ENCODE measurements at places on chromosomes 1 and 21. TPM values are rescaled to one million over a fixed set of nuclear protein-coding genes. Genes with fewer than 3 reads are reported as not detected.

The SYT14 gene
- not detected for total RNA-seq

DNA sequence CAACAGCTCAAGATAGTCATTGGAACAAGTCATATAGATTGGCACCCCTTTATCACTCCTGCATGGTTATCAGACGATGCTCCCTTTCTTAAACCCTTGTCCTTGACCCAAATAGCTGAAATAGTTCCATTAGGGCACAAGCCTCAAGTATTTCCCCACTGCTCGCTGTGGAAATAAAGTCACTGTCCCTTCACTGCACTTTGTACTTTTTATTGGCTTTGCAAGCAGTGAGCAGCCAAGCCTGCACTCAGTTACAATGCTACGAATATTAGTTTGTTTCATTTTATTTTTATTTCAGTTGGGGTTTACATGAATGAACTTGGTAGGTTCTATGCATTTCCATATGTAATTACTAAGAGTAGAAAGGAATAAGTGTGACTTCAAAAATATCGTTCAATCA, 1176.4 kb downstream of the BRINP3 start:
- H3K36me3 ChIP-seq = no peaks in the 10 kb centered on the region
- DNase-seq = no peak
- H3K27ac ChIP-seq = no peak overlapping the region
- H3K4me1 ChIP-seq = no peaks in the 10 kb centered on the region
- no peaks in the 10 kb centered on the region for H3K27me3 ChIP-seq

GRCh38 chr1:203325418-203326091, 20.2 kb downstream of the BTG2 start:
- H3K36me3 ChIP-seq = no peaks in the 10 kb centered on the region
- H3K4me1 ChIP-seq = peaks cover 8% of the 10 kb centered on the region
- H3K27ac ChIP-seq = no peak overlapping the region
- no peak overlapping the region for H3K4me3 ChIP-seq
- DNase-seq = no peak
- H3K27me3 ChIP-seq = peaks cover 12% of the 10 kb centered on the region

The PIAS3 gene
- total RNA-seq = 68.1 TPM

- peaks cover 17% of the 10 kb centered on the region for H3K27me3 ChIP-seq
- H3K27ac ChIP-seq = no peak overlapping the region
- no peaks in the 10 kb centered on the region for H3K36me3 ChIP-seq
- H3K4me3 ChIP-seq = no peak overlapping the region
- DNase-seq = no peak
- H3K4me1 ChIP-seq = peaks cover 5% of the 10 kb centered on the region
Measured at GRCh38 chr1:62281922-62282555, 37.2 kb downstream of the KANK4 start.

GRCh38 chr21:46115441-46116188, 17.7 kb downstream of the COL6A2 start:
- H3K4me1 ChIP-seq = no peaks in the 10 kb centered on the region
- H3K36me3 ChIP-seq = no peaks in the 10 kb centered on the region
- H3K4me3 ChIP-seq = no peak overlapping the region
- H3K27ac ChIP-seq = no peak overlapping the region
- H3K27me3 ChIP-seq = no peaks in the 10 kb centered on the region

The FAM3B gene
- total RNA-seq = not detected

The NHLH2 gene
- total RNA-seq = not detected

DNA sequence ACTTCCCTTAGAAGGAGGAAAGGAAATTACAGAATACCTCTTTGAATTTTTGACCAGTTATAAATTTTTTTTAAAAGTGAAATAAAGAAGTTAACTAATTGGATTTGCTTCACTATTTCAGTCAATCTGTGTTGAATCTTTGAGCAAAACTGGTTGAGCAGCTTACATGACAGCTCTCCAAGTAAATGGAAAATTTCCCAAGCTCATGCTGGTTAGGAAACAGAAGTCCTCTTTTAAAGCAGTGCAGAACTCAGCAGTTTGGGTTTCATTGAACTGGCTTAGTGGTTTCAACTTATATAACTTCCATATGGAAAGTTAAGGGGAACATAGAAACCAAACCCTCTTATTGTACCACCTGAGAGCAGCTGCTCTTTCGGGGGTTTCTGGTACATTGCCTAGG, 250.5 kb downstream of the PDE4B start:
- H3K27ac ChIP-seq = no peak overlapping the region
- no peaks in the 10 kb centered on the region for H3K4me1 ChIP-seq
- DNase-seq = no peak
- no peak overlapping the region for H3K4me3 ChIP-seq

DNA sequence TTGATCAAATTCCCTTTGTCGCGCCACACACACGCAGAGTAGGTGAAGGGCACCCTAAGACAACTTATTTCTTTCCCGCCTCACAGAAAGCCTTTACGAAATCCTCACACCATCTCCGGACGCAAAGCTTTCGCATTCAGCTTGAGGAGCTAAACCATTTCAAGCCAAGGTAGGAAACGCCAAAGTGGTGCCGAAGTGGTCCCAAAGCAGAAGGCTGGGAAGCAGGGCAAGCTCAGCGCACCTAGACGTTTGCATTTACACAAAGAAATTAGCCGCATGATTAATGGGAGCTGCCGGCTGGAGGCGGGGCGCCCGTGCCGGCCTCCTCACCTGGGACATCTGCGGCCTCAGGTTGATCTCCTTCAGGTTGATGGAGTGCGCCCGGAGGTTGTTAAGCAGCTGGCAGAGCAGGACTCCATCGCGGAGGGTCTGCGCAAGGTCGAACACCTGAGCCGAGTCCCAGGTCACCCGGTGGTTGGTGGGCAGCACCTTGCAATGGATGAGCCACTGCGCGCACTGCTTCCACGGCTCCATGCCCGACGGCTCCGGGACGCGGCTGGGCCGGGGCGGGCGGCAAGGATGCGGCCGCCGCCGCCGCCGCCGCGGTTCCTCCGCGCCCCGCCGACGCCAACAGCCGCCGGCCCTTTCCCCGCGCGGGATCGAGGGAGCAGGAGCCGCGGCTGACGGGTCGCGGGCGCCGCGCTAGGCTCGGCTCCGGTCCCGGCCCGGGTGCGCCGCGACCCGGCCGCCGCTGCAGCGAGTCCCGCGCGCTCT, 457 bp downstream of the VAV3 start:
- H3K4me3 ChIP-seq = peak overlapping the region; percentile 24
- no peak for DNase-seq
- no peak overlapping the region for H3K27ac ChIP-seq
- H3K4me1 ChIP-seq = peaks cover 2% of the 10 kb centered on the region

DNA sequence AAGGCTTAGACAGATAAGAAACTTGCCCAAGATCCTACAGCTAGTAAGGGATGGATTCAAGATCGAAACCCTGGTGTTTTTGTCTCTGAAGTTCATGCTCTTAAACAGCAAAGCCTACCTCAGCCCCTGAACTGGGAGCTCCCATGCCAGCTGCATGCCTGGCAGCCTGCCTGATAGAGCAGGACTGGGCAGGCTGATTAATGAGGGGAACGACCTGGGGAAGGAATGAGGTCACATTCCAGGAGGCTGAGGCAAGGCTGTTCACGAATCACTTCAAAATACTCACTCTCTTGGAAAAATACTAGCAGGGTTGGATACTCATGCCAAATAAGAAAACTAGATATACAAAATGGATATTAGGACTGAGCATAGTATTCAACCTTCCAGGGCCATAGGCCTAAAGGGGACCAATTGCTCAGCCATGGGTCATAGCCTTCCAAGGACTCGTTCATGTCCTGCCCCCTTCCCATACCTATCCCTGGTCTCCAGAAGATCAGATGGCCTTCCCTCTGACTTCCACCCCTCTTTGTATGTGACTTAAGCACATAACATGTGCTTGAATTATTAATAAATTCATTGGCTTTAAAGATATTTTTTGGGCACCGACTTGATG, 15.6 kb upstream of the TACSTD2 start:
- peaks cover under 1% of the 10 kb centered on the region for H3K27me3 ChIP-seq
- no peaks in the 10 kb centered on the region for H3K4me1 ChIP-seq
- no peaks in the 10 kb centered on the region for H3K36me3 ChIP-seq
- no peak for DNase-seq

DNA sequence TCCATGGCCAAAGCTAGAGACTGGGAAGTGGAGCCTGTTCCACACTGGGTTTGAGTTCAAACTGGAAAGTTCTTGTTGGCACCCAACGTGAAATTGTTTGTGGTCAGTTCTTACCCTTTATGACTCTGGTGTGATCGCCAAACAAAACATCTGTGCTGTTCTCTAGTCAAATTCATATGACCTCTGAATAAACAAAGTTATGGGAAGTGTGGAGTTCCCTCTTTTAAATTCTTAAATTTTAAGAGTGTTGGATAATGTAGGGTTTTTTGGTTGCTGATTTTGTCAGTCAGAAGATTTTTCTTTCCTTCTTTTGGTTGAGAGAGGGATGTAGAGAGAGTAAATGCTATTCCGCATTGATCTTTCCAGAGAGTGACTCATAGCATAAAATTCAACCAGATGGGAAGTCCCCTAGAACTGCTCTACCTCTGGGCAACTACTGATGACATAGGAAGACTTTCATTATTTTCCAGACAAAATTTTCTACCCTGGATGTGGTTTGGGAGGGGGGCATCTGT, 36.4 kb downstream of the CHML start:
- H3K27ac ChIP-seq = peak overlapping the region; percentile 95
- no peak for DNase-seq
- no peak overlapping the region for H3K4me3 ChIP-seq
- H3K4me1 ChIP-seq = peaks cover 40% of the 10 kb centered on the region
- no peaks in the 10 kb centered on the region for H3K27me3 ChIP-seq
- H3K36me3 ChIP-seq = no peaks in the 10 kb centered on the region

The S100A8 gene
- total RNA-seq = not detected

GRCh38 chr21:33892853-33893252, 22.8 kb downstream of the ATP5PO start:
- H3K4me3 ChIP-seq = no peak overlapping the region
- no peaks in the 10 kb centered on the region for H3K27me3 ChIP-seq
- no peak for DNase-seq
- no peaks in the 10 kb centered on the region for H3K36me3 ChIP-seq

GRCh38 chr1:15957221-15958095, 18.4 kb downstream of the ZBTB17 start:
- no peak overlapping the region for H3K27ac ChIP-seq
- no peak overlapping the region for H3K4me3 ChIP-seq
- peaks cover 16% of the 10 kb centered on the region for H3K4me1 ChIP-seq
- H3K36me3 ChIP-seq = no peaks in the 10 kb centered on the region
- no peak for DNase-seq
- H3K27me3 ChIP-seq = no peaks in the 10 kb centered on the region

DNA sequence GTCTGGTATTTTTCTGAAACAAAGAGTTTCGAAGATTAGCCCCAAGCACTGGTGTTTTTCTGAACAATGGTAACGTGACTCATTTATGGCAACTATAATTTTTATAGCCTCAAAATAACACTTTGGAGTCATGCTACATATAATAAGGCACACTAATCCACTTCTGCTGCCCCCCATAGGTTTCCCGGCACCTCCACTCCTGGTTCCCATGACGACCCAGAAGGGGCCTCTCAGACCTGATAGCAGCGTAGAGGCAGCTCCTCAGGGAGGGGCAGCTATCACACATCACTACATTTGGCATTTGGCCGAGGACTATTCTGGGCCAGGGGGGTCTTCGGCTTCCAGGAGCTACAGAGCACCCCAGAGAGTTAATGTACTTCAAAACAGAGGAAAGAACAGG, 23.3 kb downstream of the CAPN8 start:
- H3K4me1 ChIP-seq = no peaks in the 10 kb centered on the region
- no peak overlapping the region for H3K4me3 ChIP-seq
- DNase-seq = no peak
- no peaks in the 10 kb centered on the region for H3K36me3 ChIP-seq

The HTR1D gene
- 3.5 TPM for total RNA-seq

The MMEL1 gene
- 0.46 TPM for total RNA-seq

GRCh38 chr1:15739745-15740144, 2.6 kb upstream of the TMEM82 start:
- H3K27me3 ChIP-seq = no peaks in the 10 kb centered on the region
- no peak overlapping the region for H3K27ac ChIP-seq
- no peak for DNase-seq

DNA sequence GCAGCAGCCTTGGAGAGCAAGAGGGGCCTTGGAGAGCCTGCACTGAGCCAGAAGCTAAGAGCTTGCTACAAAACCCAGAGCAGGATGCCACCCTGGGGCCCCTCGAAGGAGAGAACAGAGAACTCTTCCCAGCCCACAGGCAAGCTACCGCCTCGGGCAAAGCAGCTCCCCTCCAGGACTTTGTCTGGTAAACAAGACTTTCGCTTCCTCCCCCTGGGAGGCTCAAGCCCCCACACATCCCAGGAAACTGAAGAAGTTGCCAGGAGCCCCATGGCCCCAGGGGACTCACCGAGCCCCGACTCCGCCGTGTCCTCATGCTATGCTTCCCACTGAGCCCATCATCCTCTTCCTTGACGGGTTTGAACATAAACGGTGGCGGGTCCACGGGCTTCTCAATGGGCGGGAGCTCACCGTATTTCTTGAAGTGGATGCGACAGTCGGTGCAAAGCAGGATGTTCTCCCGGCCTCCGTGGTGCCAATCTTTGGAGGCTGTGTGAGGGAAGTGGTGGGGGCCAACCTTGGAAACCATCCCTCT, 45.9 kb downstream of the SLC45A1 start:
- H3K36me3 ChIP-seq = peaks cover 29% of the 10 kb centered on the region
- H3K27ac ChIP-seq = no peak overlapping the region
- H3K4me3 ChIP-seq = no peak overlapping the region
- H3K4me1 ChIP-seq = peaks cover 14% of the 10 kb centered on the region
- DNase-seq = no peak
- no peaks in the 10 kb centered on the region for H3K27me3 ChIP-seq

- H3K27ac ChIP-seq = no peak overlapping the region
- H3K4me3 ChIP-seq = no peak overlapping the region
- DNase-seq = no peak
- H3K4me1 ChIP-seq = no peaks in the 10 kb centered on the region
- no peaks in the 10 kb centered on the region for H3K27me3 ChIP-seq
- H3K36me3 ChIP-seq = no peaks in the 10 kb centered on the region
Measured at GRCh38 chr1:211487672-211488208, 4.2 kb downstream of the RD3 start.

The CFHR2 gene
- not detected for total RNA-seq

- no peak for DNase-seq
- H3K27me3 ChIP-seq = no peaks in the 10 kb centered on the region
- peaks cover 16% of the 10 kb centered on the region for H3K36me3 ChIP-seq
- no peak overlapping the region for H3K4me3 ChIP-seq
Measured at GRCh38 chr1:227032396-227032795, 92.3 kb downstream of the COQ8A start.

- H3K36me3 ChIP-seq = no peaks in the 10 kb centered on the region
- H3K27ac ChIP-seq = no peak overlapping the region
- DNase-seq = no peak
- no peak overlapping the region for H3K4me3 ChIP-seq
- H3K4me1 ChIP-seq = peaks cover 13% of the 10 kb centered on the region
- H3K27me3 ChIP-seq = no peaks in the 10 kb centered on the region
Measured at GRCh38 chr1:85245891-85246290, 13.6 kb downstream of the C1orf52 start.

The KRTAP10-1 gene
- not detected for total RNA-seq

GRCh38 chr21:42308161-42308913, 6.9 kb downstream of the TFF3 start:
- H3K27ac ChIP-seq = no peak overlapping the region
- no peak for DNase-seq
- no peaks in the 10 kb centered on the region for H3K36me3 ChIP-seq

GRCh38 chr21:34093083-34093482, 19.7 kb downstream of the MRPS6 start:
- H3K36me3 ChIP-seq = peaks cover 3% of the 10 kb centered on the region
- no peak overlapping the region for H3K27ac ChIP-seq
- no peak for DNase-seq
- peaks cover 44% of the 10 kb centered on the region for H3K4me1 ChIP-seq
- no peaks in the 10 kb centered on the region for H3K27me3 ChIP-seq

The CYYR1 gene
- total RNA-seq = not detected

All from Panc1 (cell line).